ENCODE measurements at places on chromosomes 16 and 17.

- no peak for DNase-seq
These were observed 217.6 kb upstream of the KCNJ16 start for GRCh38 chr17:69857412-69857835.

DNA sequence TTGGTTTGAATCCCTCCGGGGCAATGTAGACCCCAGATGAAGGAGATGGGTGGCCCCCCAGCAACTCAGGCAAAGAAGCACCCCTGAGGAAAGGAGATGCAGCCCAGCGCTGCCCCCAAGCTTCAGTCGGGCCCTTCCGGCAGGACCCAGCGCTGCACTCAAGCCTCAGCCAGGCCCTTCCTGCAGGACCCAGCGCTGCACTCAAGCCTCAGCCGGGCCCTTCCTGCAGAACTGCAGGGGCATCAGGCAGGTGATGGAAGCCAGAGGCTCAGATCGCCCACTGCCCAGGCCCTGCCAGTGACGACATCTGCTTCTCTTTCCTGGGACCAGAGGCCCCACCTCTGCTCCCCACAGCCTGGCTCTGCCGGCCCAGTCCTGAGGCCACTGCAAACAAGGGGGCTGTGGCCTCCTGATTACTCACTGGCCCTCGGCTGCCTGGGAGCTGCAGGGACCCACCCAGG lies 7.8 kb downstream of the SOX8 start:
- DNase-seq = no peak

GRCh38 chr16:56019274-56019673 lies 144.1 kb upstream of the CES5A start:
- peak; percentile 87 for DNase-seq

GRCh38 chr17:58991718-58992331 lies 114.9 kb downstream of the TRIM37 start:
- no peak for DNase-seq

DNA sequence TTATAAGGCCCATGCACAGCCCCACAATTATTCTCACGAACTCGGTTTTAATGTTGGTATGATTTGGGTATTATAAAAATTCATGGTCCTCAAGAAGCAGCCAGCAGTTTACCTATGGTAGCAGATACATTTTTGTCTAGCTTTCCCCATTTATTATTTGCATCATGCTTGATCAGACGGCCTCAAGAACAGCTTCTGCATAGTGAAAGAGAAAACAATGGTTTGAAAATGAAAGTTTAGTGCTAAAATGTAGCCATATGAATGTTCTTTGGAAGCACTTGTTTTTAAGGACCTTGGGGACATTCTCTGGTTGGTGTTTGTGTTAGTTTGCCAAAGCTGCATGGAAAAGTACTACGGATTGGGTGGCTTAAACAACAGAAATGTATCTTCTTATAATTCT lies 72.4 kb upstream of the CPHXL start:
- no peak for DNase-seq

DNA sequence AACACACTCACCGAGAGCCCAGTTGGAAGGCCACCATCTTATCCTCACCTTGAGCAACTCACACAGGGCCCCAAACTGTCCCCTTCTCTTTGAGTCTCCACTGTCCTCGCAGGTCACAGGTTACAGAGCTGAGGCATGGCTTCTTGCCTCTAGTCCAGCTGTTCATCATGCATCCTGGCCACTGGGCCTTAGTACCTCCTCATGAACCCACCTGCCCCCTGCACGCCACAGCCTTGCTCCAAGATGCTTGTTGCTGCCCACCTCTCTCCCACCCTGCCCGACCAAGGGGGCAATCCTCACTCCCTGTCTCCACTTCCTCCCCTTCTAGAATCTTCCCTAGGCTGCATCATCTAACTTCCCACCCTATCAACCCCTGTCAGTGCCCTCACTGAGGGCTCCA lies 17.1 kb downstream of the CDH5 start:
- DNase-seq = no peak

DNA sequence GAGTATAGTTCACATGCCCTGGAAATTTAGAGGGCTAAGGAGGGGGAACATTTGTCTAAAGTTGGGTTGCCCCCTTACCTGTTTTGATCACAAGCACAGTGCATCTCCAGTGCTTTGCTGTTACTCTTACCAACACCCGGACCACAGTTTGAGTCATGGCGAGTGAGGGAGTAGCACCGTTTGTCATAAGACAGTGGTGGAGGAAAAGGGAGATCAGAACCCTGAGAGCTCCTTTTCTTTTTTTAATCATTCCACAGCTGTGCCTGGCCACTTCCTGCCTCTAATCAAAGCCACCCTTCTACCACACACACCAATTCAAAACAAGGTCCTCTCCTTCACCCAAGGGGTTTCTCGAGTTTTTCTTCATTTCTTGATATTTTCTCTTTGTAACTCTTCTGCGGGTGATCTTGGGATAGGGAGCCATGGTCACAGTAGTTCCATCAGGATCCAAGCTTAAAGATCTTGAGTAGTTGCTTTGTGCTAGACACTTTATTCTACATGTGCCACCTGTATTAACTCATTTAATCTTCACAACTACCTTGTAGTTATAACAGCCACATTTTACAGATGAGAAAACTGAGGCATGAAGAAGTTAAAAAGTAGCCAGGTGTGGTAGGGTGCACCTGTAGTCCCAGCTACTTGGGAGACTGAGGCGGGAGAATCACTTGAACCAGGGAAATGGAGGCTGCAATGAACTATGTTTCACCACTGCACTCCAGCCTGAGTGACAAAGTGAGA lies 5.0 kb upstream of the MYL4 start:
- no peak for DNase-seq

- no peak for DNase-seq
These were observed 1.2 kb downstream of the SLC6A4 start for GRCh38 chr17:30234296-30234695.

Measured in NCI-H524 (cell line).